Left cardiac atrium (tissue), 4 donors: ENCODE measurements at places on chromosomes 6 and 20.

GRCh38 chr6:116389357-116389756 lies 18.6 kb downstream of the DSE start:
- no peak for DNase-seq

- DNase-seq, result no peak
Observed at GRCh38 chr6:152432758-152433157, 204.4 kb downstream of the SYNE1 start.

DNA sequence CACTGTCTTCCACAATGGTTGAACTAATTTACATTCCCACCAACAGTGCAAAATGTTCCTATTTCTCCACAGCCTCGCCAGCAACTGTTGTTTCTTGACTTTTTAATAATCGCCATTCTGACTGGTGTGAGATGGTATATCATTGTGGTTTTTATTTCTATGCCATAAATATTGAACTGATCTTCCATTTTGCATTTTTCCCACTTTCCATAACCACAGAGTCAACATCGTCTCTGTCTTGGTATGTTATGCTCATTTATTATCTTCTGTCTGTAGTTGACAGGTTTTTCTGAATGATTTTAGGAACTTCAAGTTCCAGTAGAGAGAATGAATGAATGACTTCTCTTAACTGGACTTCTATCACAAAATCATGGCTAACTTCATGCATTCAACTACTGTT lies 259.8 kb downstream of the UST start:
- DNase-seq, result no peak

DNA sequence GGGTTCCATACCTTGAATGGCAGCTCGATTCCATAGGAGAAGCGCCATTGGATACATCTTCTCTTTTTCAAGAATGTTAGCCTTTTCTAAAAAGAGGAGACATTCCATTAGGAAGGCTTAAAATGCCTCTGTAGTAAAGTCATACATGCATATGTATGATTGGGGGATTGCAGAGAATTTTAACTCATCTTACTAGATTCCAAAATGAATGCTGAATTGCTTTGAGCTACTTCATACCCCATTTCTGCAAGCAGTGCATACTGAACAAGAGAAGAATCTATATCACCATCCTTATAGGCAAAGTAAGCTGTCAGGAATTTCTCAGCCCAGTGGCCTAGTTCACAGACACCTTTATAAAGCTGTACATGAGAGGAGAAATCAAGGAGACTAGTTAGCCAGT lies 80.3 kb downstream of the NDUFAF5 start:
- DNase-seq, result no peak
